Right forelimb (tissue), 1 donor: ENCODE measurements at places on chromosomes 1 and 21.

DNA sequence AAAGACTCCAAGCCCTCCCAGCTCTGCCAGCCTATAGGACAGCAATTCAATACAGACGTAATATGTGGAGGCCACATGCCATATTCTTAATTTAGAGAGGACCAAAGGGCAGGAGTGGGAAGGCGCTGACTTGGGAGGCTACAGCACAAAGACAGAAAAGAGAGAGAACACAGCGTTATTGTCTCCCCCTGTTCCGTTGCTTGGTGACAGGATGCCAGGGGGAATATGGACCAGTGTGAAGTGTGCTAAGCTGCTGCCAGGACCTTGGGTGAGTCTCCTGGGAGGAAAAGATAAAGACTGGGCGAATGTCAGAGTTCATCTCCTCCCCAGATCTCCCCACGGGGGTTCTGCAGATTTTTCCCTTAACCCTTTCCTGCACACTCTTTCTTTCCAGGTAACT is 102.1 kb upstream of the ADAR start:
- no peak for DNase-seq

DNA sequence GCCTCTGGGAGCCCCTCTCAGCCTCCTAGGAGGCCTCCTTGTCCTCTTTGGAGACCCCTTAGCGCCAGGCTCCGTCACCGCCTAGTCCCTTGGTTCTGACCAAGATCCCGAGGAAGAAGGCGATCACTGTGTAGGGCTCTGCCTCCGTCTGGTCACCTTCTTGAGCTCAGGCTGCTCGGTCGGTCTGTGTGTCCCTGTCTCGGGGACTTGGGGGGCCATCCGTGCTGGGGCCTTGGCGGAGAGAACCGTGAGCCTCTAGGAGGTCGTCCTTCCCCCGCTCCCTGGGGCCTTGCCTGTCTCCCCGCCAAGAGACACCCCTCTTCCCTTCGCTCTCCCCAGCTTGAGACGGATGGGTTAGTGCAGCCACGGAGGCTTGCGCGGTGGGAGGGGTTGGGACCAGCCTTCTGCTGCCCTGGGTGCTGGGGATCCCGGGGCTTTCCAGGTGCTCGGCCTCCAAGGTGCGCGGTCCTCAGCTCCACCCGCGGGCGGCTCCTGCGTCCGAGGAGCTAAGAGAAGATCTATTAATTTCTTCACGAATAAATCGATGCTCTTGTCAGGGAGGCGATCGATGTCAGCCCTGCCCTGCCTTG is 701 bp upstream of the INSRR start:
- no peak for DNase-seq

DNA sequence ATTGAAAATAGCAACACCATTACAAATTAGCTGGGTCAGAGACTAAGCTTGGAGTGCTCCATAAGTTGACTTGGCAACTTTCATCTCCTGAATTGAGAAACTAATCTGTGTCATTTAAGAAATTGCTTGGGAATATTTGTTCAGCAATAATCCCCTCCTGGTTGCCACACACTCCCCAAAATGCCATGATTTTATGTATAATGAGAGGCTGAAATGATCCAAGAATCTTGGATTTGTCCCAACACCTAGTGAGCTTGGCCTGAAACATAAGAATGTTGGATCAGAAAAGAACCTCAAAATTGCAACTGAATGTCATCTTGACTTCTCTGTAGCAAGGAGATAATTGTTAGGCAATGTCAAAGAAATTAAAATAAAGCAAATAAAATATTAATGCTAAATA is 805.9 kb upstream of the ADAMTS5 start:
- DNase-seq, result no peak

- no peak for DNase-seq
Observed at GRCh38 chr21:44926331-44927101, 5.8 kb upstream of the ITGB2 start.

DNA sequence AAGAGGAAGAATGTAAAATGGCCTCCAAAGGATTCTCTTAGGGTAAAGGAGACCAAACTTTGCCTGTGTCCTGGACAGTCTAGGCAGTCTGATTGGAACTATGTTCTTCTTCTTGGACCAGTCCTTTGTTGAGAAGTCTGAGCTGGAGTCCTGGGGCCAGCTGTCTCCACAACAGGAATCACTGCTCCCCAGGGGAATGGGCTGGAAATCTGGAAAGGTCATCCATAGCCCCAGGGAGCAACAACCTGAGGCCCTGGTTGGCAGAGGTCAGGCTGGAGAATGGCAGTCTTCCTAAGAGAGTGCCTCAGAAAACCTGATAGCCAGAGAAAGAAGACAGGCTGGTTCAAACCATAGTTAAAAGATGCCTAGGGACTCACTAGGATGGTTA is 68.7 kb downstream of the PLXNA2 start:
- no peak for DNase-seq

DNA sequence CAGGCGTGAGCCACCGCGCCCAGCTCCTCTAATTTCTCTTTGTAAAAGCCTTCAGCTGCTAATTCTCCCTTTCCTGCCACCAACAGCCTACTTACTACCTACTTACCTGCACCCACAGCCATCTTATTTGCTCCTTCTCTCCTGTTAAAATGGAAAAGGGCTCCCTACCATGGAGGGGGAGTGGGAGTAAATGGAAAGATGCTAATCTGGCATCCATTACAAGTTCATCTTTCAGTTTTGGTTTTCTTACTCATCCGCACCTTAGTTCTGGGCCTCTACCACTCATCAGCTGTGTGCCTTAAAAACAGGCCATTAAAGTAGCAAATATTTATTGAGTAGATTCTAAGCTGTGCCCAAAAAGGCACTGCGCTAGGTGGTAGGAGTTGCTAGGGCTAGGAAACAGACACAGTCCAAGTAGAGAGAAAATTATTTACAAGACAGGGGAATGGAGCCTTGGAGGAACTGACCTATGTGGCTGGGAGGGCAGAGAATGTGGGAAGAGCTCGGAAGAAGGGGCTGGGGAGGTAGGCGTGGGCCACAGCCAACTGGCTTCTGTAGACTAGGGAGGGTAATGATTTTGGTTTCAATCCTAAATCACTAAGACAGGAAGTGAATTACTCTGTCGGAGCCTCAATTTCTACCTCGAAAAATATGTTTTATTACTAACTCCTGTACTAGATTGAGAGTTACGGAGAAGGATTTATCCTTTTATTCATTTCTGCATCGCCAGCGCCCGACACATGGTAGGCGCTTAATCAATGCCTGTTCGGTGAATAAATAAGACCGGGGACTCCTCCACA is 685 bp upstream of the DDI2 start:
- no peak for DNase-seq

DNA sequence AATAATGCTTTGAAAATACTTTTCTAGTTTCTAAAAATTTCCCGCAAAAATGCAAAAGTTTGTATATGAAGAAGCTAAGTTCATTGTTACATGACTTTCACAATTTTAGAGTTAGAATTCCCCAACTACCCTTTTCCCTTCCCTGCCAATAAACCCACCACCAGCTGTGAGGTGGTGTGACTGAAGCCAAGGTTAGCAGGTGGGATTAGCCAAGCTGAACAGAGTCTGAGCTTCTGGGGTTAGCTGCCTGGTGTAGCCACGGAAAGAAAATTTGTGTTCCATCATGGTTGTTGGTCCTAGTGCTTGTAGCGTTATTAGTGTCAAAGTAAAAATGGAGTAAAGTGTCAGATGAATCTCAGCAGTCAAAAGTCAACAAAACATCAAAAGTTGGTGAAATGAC is 110.9 kb downstream of the ASTN1 start:
- DNase-seq, result no peak

- no peak for DNase-seq
Observed at GRCh38 chr1:164971921-164972415, 384.5 kb downstream of the LMX1A start.

DNA sequence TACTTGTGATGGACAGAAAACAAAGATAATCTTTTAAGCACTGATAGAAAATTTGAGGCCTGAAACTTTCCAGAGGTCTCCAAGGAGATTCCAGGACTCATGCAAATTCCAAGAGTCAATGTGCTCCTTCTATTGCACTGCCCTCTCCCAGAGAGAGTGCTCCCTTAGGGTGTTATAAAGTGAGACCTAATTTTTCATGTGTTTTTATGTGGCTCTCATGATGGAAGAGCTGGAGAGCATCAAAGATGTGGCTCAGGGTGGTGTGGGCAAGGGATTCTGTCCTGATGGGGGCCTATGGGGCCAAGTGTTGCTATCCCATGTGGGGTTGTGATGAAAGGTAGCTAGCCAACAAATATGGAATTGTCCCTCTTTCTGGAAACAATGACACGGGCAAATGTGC is 101.3 kb downstream of the PRRX1 start:
- DNase-seq, result no peak

- DNase-seq, result no peak
Observed at GRCh38 chr1:115052454-115053083, 22.9 kb downstream of the TSHB start.

DNA sequence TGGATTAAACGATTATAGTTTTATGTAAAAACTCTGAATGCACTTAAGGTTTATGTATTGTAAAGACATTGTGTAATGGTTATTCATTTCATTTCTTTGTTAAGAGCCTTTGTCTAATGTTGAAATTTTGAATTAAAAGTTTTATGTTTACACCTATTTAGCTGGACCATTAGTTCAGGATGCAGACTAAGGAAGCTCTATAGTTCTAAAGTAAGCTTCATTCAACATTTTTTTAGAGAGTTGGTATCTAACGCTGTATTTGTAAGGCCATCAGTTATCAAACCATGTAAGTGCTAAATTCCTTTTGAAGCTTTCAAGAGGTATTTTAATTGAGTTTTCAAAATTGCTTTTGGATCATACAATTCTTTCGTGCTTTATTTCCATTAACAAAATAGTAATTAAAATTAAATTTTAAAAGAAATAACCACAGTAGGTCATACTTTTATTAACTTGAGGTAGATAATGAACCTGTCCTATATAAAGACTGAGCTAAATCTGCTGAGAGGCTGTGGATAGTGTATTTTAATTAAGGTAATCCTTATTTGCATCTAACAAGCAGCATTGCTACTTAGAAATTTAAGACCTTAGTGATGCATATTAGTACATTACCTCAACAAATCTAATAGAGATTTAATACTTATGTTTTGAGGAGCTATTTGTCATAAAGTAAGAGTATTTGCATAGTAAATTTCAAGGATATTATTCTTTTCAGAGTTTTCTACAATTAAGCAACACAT is 47.9 kb downstream of the RWDD3 start:
- no peak for DNase-seq

- no peak for DNase-seq
Observed at GRCh38 chr1:235113183-235113917, 15.3 kb downstream of the TOMM20 start.
